ENCODE measurements at places on chromosomes 6 and 20. TPM values are rescaled to one million over a fixed set of nuclear protein-coding genes. Genes with fewer than 3 reads are reported as not detected.

The ANGPT4 gene
- total RNA-seq = under 0.01 TPM

The ARMC12 gene
- 0.65 TPM for total RNA-seq

The OXT gene
- total RNA-seq = not detected

The SPATS1 gene
- total RNA-seq = not detected

The RIPOR2 gene
- 22.8 TPM for total RNA-seq

The DAAM2 gene
- total RNA-seq = 0.22 TPM

The AFDN gene
- 132 TPM for total RNA-seq

The ARMH2 gene
- total RNA-seq = not detected

The CFAP61 gene
- total RNA-seq = 0.79 TPM

The PLN gene
- total RNA-seq = not detected

The GINS1 gene
- 7.7 TPM for total RNA-seq

The NKAPL gene
- 2.7 TPM for total RNA-seq

Data from placental epithelial cell (primary cell).